ENCODE measurements at places on chromosomes 13 and 19.

GRCh38 chr13:24091080-24091479 is 69.4 kb upstream of the SPATA13 start:
- no peak for DNase-seq

- no peak for DNase-seq
Observed at GRCh38 chr13:71867131-71867814, at the start of gene DACH1. TSS of gene DACH1 (minus strand) at chr13:71867204.

DNA sequence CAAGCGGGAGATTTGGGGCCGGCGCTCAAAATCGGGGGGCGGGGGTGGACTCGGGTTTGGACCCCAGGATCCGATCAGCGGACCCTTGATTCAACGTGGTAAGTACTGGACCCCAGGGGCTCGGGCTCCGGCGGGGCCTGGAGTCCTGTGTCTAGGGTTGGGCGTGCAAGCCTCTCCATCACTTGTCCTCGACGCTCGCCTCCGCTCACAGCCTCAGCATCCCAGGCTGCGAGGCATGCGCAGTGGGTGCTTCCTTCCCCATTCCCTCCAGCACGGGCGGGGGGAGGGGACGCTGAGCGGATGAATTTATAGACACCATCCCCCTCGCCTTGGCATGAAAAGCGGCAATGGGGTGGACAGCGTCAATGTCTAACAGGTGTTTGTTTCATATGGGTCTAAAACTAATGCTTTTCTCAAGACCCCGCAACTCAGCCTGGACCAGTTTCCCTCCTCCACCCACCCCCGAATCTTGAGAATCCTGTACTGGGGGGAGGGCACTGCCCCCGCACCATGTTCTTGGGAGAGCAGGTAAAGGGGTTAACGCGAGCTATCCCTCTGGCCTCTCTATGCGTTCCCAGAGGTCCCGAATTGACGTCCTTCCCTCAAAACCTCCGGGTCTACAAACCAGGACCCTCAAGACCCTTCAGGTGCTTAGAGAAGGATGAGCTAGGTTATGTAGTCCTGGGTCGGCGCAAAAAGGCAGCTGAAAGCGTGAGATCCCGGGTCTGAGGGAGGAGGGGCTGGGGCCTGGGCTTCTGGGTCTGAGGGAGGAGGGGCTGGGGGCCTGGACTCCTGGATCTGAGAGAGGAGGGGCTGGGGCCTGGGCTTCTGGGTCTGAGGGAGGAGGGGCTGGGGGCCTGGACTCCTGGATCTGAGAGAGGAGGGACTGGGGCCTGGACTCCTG is 579 bp downstream of the CPT1C start:
- DNase-seq, result peak; percentile 28

- DNase-seq, result no peak
Observed at GRCh38 chr13:31073859-31074718, 87.6 kb downstream of the HSPH1 start.

GRCh38 chr13:26707122-26708006 is 53.2 kb downstream of the GPR12 start:
- DNase-seq, result no peak

DNA sequence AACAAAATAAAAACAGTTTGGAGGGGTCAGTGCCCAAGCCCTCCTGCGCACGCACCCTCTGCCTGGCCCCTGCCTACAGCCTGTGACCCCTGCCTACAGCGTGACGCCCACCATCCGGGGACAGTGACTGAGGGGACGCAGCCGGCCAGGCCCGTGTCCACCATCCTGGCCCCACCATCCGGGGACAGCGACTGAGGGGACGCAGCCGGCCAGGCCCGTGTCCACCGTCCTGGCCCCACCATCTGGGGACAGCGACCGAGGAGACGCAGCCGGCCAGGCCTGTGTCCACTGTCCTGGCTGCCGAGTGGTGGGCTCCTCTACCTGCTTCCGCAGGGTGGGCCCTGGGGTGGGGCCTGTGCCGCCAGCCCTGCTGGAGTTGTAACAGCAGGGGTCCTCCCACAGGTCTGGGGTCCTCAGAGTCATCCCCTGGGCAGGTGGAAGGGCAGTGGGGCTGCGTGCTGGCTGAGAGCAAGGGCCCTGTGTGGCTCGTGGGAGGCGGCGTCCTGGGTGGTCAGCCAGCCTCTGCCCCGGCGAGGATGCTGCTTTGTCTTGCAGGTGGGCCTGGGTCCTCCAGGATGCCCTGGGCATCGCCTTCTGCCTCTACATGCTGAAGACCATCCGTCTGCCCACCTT is 14.3 kb downstream of the SPPL2B start:
- no peak for DNase-seq

DNA sequence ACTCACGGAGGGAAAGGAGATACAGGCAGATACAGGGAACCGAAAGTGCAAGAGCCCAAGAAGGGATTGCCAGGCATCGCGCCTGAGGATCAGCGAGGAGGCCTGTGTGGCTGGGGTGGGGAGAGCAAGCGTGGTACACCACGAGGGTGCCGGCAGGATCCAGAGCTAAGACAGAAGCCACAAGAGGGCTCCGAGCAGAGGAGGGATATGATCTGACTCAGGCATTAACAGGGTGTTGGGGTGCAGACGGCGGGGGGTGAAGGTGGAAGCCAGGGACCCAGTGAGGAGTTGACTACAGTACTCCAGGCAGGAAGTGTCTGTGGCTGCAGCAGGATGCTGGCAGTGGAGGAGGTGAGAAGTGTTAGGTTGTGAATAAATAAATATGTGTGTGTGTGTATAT is 5.4 kb upstream of the PPP1R37 start:
- DNase-seq, result no peak

- no peak for DNase-seq
Observed at GRCh38 chr13:114118086-114118485, 14.3 kb downstream of the RASA3 start.

DNA sequence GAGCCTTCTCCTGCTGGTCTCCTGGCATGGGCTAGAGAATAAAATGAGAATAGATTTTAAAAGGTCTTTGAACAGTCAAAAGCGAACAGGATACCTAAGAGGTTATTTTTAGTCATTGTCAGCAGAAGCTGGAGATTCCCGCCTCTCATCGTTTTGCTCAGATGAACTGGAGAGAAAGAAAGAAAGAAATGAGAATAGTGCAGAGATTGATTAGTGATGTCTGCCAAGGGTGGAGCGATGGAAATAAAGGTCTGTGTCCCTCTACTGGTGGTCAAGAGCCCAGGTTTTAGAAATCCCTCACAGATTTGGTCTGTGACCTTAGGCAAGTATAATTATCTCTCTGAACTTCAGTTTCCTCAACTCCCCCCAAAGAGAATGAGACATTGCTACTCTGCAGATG is 5.3 kb downstream of the NCAN start:
- DNase-seq, result no peak

DNA sequence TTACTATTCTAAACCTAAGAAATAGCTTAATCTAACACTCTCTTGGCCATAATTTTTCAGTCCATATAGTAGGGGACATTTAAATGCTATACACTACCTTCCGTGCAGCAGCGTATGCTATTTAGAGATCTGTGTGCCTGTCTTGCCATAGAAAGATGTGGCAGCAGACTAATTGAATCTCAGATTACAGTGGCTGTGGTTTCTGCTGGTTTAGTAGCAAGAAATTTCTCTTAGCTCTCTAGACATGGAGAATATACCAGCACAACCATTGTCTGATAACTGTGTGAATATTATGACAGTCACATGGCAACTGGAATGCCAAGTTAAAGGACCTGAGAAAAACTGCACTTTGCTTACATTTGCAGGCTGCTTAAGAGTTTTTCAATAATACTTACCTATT is 672.4 kb upstream of the MIR17HG start:
- no peak for DNase-seq

DNA sequence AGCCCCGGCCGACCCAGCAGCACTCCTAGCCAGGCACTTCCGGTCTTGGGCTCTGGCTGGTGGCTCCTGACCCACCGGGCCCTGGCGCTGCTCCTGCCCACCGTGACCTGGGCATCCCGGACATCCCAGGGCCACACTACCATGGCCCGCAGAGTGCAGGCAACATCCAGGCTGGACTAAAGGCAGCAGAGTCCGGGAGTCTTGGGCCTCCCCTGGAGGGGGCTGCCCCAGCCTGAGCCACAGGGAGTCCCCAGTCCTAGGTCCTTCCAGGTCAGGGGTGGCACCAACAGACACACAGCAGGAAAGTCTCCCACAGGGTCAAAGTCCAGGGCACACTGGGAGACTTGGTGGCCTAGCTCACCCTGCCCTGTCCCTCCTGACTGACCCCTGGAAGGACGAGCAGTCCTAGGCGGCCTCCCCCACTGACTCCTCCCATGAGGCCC is 10.8 kb downstream of the LSM4 start:
- no peak for DNase-seq

- no peak for DNase-seq
Observed at GRCh38 chr19:55581823-55582223, 1.2 kb upstream of the ZNF579 start.

DNA sequence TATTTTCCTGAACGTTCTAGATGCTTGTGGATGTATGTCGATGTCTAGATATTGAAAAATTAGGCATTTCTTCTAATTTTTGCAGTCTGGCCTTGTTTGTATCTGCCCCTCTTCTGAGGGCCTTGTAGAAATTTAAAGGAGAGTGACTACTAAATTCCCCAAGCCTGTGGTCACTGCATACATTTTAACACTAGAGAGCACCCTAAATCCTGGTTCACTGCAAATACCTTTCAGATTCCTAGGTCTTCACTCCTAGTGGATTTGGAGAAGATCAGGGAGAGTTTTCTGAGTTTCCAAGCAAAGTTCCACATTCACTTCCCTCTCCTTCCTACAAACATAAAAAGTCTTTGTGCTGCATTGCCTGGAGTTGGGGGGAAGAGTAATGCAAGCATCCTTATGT is 1272.5 kb downstream of the OLFM4 start:
- DNase-seq, result no peak

GRCh38 chr13:60164234-60164889 is 634 bp upstream of the DIAPH3 start:
- no peak for DNase-seq

GRCh38 chr13:27201661-27202060 is 30.1 kb upstream of the USP12 start:
- no peak for DNase-seq

GRCh38 chr13:30577401-30577852 is 40.3 kb upstream of the USPL1 start:
- peak; percentile 32 for DNase-seq

- no peak for DNase-seq
Observed at GRCh38 chr13:91017031-91017668, 330.3 kb upstream of the MIR17HG start.

- DNase-seq, result no peak
Observed at GRCh38 chr19:49155820-49156346, 687 bp upstream of the HRC start.

DNA sequence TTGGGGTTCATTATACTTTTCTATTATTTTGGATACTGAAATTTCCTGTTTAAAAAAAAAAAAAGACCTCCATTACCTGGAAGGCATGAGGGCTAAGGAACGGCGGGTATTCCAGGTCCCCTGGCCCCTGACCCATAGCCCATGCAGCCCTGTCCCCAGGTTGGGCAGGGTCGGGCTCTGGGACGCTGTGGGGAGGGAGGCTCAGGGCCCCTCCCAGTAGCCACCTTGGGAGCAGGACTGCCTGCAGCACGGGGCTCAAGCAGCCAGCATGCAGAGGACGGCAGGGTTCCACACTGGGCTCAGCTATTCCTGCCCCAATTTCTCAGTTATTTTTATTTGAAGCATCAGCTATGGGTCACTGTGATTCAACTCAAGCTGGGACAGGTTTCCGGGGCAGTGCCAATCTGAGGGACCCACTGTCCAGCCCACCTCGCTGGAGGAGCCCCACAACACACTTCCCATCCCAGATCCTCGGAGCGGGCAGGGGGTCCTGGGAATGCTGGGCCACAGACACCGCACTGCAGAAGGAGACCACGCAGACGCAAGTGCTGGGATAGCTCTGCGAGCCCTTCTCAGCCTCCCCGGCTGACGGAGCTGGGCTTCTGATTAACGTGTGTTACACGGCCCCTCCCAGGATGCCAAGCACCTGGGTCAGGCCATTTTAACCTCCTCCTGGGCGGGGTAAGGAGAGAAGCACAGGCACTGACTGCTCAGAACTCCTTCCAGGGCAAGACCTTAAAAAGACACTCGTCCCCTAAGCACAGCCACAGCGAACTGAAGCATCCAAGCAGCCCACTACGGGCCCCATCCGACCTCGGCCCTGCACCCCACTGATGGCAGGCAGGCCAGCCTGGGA is 60.1 kb downstream of the PEPD start:
- no peak for DNase-seq

DNA sequence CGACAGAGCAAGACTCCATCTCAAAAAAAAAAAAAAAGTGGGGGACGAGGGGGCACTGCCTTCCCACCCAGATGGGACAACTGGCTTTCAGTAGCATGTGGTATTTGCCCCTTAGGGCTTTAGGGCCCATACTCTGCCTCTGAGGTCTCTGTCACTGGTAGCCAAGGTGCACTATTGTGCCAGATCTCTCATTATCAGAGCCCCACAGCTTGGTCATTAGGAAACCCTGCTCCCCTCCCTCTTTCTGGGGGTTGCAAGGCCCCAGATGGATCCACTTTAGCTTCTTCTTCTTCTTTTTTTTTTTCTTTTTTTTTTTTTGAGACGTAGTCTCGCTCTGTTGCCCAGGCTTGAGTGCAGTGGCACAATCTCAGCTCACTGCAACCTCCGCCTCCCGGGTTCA is 11.2 kb upstream of the ZNF358 start:
- no peak for DNase-seq

Measured in activated CD4-positive, alpha-beta T cell treated with anti-CD3 and anti-CD28 coated beads for 4 hours (primary cell).